Epithelial cell of proximal tubule (primary cell): ENCODE measurements at places on chromosomes 7 and 10. TPM values are rescaled to one million over a fixed set of nuclear protein-coding genes. Genes with fewer than 3 reads are reported as not detected.

DNA sequence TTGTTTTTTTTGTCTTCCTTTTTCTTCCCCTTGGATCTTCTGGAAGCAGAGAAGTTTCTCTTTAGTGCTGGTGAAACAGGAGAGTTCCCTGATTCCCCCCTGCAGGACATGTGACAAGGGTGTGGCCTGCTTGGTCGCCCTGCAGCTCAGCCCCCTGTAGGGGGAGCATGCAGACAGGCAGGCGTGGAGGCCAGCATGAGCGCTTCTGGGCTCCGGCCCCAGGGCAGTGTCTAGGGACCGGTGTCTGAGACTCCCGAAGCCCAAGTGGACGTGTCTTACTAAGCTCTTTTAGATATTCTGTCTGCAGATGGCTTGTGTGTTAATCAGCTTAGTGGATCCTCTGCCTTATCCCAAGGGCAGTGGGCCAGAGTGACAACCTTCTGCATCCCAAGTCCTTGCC, 26.1 kb downstream of the PRSS58 start:
- DNase-seq = no peak

- DNase-seq = no peak
These were observed 781.6 kb upstream of the PHF14 start for GRCh38 chr7:10192074-10192473.

DNA sequence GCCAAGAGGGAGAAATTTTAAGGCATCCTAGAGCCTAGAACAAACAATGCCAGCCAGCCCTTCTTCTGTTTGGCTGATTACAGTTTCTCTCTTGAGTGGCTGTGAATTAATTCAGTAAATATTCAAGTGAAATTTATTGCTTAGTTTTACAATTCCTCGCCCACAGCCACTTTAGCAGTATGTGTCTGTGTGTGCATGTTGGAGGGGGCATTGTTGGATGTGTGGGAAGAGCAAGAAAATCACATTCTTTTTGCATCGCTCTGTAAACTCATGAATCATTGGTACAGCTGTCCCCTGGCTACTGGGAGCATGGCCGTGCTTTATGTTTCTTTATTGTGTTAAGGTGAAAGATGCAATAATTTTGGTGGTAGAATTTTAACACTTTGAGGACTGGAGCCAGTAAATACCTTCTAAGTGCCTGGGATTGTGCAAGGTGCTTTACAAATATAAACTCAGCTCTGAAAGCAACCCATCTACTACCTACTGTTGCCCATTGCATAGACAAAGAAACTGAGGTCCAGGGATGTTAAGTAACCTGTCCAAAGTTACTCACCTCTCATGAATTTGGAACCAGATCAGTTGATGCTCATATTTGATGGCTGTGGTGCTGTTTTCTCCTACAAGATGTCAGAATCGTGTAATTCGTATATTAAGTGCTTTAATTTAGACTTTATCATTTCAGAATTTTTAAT, 89.9 kb upstream of the BTBD16 start:
- DNase-seq = no peak

DNA sequence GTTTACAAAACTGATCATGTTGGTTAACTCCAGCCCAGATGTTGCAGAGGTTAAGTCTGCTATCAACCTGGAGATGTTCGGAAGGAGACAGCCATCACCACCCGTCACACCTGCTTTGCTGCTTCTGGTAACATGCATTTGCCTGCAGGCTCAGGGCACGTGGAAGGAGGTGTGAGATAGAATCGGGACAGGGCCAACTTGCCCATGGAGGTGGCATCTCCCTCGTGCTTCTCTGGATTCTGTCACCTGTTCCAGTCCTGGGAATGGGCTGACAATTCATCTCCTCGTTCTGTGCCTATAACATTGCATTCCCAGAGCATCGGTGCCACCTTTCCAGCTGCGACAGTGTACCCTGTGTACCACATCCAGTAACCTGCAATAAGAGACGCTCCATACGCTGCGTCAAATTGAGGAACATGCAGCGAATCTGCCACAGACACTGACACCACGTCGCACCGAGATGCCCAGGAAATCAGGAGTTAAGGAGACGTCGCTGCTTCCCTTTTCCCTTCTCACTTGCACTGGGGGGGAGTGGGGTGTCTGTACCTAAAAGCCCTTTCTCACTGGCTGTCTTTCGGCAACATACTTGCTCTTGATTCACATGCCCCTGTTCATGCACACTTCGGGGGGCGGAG, 65.8 kb downstream of the ADARB2 start:
- DNase-seq = no peak

DNA sequence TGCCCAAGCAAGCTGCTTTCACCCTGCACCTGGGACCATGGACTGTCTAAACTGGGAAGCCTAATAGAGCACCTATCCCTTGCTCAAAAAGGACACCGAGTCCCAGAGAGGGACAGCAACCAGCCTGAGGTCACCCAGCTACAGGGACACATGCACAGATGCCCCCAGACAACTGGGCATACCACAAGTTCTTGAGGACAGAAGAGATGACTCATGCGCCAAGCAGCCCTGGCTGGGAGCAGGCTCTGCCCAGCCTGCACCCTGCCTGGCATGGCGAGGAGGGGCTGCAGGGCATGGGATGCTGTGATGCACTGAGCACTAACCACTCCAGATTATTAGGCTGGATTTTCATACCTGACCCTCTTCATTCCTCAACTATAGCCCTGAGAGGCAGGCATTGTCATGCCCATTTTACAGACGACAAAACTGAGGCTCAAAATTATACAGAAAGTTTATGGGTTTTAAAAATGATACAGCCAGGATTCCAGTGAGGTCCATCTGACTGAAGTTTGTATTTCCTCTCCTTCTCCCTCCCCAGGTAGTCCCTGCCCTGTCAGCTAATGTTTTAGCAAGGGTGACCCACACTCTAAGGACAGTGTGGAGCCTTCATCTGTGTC, 289.3 kb upstream of the ZMIZ1 start:
- no peak for DNase-seq

- no peak for DNase-seq
These were observed 24.5 kb downstream of the POLL start for GRCh38 chr10:101563497-101564040.

DNA sequence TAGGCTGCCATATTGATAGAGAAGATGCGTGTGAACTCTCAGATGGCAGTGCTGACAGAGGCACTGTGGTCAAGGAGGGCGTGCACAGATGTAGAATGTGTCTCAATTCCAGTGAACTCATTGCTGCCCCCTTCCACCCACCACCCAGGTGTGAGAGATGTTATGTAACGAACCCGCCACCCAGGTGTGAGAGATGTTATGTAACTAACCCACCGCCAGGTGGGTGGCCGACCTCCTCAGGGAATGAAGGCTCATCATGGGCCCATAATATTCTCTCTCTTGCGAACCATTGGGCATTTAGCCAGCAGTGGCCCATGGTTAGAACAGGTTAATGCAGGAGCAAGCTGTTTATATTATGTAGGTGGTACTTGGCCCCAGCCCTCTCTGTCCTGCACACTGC, 140.4 kb upstream of the MTPN start:
- no peak for DNase-seq

- no peak for DNase-seq
These were observed 294.6 kb downstream of the RNLS start for GRCh38 chr10:88288320-88289059.

- DNase-seq = no peak
These were observed 139.9 kb downstream of the ARL4A start for GRCh38 chr7:12827219-12827821.

DNA sequence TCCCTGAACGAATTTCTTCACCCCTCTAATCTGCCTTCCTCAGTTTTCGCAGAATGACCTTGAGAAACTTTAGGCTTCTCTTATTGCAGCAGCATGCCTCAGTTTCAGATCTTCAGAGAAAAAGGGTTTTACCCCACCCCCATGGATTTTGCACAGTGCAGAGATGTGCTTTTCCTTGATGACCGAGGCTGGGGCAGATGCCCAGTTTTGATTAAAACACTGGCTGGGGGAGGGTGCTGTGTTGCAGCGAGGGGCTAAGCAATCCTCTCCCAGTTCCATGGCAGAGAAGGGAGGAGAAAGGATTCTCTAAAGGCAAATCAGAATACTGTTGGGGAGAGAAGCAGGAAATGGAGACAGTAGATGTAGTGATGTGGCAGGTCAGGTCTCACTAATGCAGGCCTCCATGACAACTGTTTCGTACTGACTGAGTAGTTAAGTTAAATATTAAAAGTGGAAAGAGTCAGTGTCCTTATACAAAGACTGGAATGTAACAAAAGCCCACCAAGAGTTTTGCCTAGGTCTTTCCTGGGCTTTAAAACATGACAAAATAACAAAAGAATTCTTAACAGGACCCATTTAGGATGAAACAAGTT, 50.8 kb upstream of the PDZD8 start:
- DNase-seq = no peak

DNA sequence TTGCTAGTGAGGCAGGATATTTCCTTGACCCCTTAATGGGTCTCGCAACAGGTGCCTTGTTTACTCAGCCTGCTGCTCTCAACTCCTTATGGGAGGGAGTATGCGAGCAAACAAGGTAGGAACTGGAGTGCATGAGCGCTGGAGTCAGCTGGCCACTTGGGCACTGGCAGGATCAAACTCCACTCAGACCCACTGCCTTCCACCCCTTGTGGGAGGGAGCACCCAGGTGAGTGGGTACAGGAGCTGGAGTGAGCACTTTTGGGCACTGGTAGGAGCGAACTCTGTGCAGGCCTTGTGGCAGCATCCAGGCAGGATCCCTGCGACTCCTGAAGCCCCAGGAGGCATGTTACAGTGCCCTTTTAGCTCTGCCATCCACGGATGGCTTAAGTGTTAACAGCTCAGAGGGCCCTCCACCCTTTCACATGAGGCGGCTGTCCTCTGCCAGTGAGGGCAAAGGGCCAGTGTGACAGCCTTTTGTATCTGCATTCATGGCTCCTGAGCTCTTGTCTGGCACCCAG, 123.2 kb downstream of the ST7 start:
- DNase-seq = no peak

GRCh38 chr7:73560109-73560835, 2.8 kb upstream of the BCL7B start:
- DNase-seq = peak; percentile 55

DNA sequence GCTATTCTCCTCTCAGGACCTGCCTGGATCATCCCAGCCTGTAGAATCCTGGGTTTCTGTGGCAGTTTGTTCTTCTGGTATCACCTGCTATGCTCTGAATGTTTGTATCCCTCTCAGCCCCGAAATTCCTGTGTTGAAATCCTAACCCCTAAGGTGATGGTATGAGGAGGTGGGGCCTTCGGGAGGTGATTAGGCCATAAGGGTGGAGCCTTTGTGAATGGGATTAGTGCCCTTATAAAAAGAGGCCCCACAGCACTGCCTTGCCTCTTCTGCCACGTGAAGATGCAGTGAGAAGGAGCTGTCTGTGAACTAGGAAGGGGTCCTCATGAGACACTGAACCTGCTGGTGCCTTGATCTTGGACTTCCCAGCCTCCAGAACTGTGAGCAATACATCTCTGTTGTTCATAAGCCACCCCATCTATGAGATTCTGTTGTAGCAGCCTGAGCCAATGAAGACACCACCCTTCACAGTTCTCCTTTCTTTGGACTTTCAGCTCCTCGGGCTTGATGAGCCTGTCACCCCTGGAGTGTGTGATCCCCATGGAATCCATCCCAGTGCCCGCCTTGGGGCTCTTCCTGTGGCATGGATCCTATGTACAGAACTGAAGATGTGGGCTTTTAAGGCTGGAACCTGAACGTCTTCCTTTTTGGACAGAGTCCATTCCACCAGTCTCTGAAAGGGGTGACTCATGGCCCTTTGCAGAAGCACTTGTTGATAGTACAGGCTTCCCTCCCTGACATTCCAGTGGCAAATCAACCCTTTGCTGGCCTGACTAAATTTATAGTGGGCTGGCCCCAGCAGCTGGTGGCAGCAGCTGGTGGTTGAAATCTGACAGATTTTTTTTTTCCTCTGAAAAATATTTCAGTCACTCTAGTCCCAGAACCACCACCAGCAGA, 138.0 kb downstream of the TACC2 start:
- DNase-seq = no peak

DNA sequence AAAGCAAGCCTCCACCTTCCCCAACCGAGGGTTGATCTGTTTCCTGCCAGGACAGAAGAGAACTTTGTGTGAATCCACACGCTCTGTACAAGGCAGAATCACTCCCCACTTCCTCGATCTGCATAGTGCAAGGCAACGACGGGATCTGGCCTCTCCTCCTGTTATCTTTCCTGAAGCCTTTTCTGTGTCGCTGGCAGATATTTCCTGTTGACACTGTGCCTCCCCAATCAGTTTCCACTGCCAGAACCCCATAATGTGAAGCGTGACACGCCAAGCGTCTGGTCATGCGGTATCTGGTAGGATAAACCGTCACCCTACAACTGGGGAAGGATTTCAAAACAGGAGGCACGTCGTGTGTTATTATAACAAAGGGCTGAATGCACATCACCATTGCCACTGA, 57.2 kb downstream of the FAM171A1 start:
- no peak for DNase-seq

- DNase-seq = no peak
These were observed 217.3 kb downstream of the SNX10 start for GRCh38 chr7:26508917-26509316.

- DNase-seq = no peak
These were observed 33.8 kb upstream of the ATRNL1 start for GRCh38 chr10:115059301-115059898.

DNA sequence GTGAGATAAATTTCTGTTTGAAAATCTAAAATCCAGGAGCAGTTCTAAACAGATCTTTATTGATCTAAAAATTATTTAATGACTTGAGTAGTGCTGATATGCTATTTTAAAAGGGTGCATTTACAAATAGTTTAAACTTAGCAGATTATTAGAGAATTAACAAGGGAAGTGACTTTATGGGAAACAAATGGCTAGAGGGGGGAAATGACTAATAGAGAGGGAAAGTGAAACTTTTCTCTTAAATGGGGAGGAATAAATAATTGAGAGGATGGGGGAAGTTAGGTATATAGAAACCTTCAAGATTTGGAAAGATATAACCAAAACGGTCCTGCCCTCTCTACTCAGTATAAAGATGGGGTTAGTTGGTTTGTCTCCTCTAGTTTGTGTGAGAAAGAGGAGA, 90.1 kb upstream of the ARMC3 start:
- DNase-seq = no peak

GRCh38 chr10:77359287-77359691, 278.3 kb downstream of the KCNMA1 start:
- no peak for DNase-seq

HOXA9 gene
- 82.4 and 104 TPM in 2 replicates for total RNA-seq

VIPR2 gene
- not detected in 2 replicates for total RNA-seq

ZNF804B gene
- not detected in 2 replicates for total RNA-seq

MOGAT3 gene
- total RNA-seq = not detected in 2 replicates

SLC16A12 gene
- 1.2 and 3.7 TPM in 2 replicates for total RNA-seq
